PC-3 (cell line): ENCODE measurements at places on chromosomes 3 and 15. TPM values are rescaled to one million over a fixed set of nuclear protein-coding genes. Genes with fewer than 3 reads are reported as not detected.

TFDP2 gene
- 37.9 and 49.1 TPM in 2 replicates for total RNA-seq

ITIH4 gene
- total RNA-seq, result 0.80 TPM in 1 of 2 replicates, not detected in the other

SST gene
- total RNA-seq, result not detected in 2 replicates

GXYLT2 gene
- total RNA-seq, result 12.6 and 13.3 TPM in 2 replicates

VGLL3 gene
- 1.3 and 1.8 TPM in 2 replicates for total RNA-seq

GNAT1 gene
- total RNA-seq, result 0.22 TPM in 1 of 2 replicates, not detected in the other

RFTN1 gene
- total RNA-seq, result 9.7 and 12.3 TPM in 2 replicates

IL5RA gene
- not detected in 2 replicates for total RNA-seq

RGMA gene
- total RNA-seq, result 1.3 and 2.5 TPM in 2 replicates

HDC gene
- total RNA-seq, result not detected in 2 replicates

NR2E3 gene
- total RNA-seq, result 0.35 and 0.77 TPM in 2 replicates

NR1I2 gene
- 0.04 TPM in 1 of 2 replicates, not detected in the other for total RNA-seq

EEF1AKMT4 gene
- 27.3 and 37.8 TPM in 2 replicates for total RNA-seq

PRTG gene
- 1.4 and 5.2 TPM in 2 replicates for total RNA-seq

HRG gene
- not detected in 2 replicates for total RNA-seq

SHC4 gene
- 2.4 and 4.3 TPM in 2 replicates for total RNA-seq

TATDN2 gene
- total RNA-seq, result 14.1 and 25.6 TPM in 2 replicates

CLEC3B gene
- 1.8 TPM in 1 of 2 replicates, not detected in the other for total RNA-seq

POC1A gene
- total RNA-seq, result 41.5 and 43.0 TPM in 2 replicates

PLSCR2 gene
- total RNA-seq, result 0.86 TPM in 1 of 2 replicates, not detected in the other

FRMD5 gene
- total RNA-seq, result 8.7 and 12.2 TPM in 2 replicates

KCNMB2 gene
- not detected in 2 replicates for total RNA-seq

CNTN6 gene
- total RNA-seq, result not detected in 2 replicates

RBM6 gene
- 64.6 and 73.5 TPM in 2 replicates for total RNA-seq

ASB14 gene
- not detected in 2 replicates for total RNA-seq
